ENCODE measurements at places on chromosomes 7 and 10.

DNA sequence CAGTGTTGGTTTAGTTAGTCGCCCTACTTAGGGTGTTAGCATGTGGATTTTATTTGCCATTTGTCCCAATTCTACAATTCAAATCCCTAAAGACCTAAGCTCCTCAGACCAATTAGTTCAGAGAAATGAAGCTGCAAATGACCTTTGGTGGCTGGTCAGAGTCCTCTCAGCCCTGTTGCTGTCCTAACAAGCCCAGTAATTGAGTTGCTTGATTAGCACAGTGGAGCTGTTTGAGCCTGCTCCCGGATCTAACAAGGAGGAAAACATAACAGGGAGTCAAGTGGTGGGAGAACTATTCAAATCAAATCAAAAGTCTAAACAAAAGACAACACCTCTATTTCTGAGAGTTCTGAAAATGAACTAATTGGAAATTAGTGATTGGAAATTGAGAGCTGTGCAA lies 22.1 kb downstream of the ZDHHC6 start:
- DNase-seq = no peak

GRCh38 chr7:53740971-53741370 lies 705.5 kb downstream of the POM121L12 start:
- no peak for DNase-seq

DNA sequence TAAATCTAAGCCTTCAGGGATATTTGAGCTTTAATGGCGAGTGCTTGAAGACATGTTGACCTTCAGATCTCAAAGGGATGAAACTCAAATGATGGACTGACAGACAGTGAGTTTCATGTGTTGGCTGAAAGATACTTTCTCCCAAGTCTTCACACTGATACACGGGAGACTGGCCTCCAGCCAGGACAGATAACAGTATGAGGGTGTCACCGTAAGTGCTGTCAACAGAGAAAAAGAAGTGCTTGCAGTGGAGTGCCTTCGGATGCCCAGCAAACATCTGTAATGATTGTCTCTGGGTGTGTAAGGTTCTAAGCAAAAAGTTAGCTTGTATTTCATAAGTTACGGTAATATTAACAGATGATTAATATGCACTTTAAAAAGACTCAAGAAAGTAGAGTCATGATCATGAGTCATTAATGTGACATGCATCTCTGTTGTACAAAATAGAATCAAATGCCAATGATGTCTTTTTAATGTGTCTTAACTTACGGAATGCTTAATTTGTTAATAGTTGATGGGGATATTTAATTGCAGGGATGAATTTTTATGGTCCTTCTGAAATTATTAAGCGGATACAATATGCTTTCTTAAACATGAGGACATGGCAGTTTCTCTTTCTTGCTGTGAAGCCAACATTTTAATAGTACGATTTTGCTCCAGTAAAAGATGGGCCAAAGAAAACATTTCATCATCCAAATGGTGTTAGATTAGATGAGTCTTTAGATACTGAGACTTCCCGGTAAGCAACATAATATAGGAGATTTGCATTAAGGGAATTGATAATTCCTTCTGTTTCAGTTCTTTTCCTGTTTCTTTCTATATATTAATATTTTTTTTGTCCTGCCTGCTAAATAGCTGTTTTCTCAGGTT lies 292.5 kb downstream of the GALNT17 start:
- DNase-seq = no peak

DNA sequence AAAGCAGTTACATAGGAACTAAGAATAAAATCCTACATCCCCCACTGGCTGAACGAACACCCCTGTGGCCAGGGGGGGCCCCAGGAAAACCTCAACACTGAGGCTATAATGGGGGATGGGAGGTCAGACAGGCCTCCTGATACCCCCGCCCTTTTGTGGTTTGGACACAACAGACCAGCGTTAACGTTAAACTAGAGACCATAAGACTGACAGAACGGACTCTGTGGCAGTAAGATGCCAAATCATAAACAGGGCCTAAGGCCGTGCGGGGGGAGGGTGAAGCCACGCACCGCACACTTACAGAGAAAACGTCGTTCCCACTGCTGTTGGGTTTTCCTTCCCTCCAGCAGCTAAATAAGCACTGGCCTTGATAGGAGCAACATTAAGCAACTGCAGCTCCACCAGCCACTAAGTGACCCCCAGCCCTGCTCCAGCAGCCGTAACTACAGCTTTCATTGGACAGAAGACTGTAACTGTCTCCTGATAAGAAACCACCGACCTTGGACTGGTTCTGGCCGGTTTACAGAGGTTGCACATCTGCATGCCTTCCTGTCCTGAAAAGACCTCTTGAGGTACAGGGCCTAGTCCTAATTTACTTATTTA lies 3.4 kb upstream of the PPP2R2D start:
- no peak for DNase-seq

- no peak for DNase-seq
These were observed 6.0 kb downstream of the PRXL2A start for GRCh38 chr10:80414142-80414895.

DNA sequence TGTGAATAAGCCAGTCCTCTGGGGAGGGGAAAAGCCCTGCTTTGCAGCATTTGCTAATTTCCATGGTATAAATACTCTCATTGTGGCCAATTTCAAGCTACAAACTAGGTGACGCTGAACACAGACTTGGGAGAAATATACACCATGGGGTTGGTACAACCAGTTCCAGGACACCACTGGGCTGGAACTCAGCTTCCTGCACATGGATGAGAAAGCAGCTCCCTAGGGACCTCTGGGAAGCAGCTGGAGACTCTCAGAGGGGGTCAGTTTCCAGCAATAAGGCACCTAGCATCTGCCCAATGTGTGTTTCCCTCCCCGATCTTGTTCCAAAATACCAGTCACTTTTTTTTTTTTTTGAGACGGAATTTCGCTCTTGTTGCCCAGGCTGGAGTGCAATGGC lies 56.8 kb upstream of the WDR11 start:
- DNase-seq = no peak

- DNase-seq = no peak
These were observed 287.4 kb downstream of the C7orf25 start for GRCh38 chr7:42624471-42624870.

- no peak for DNase-seq
These were observed 21.5 kb downstream of the GIMAP8 start for GRCh38 chr7:150471886-150472285.

DNA sequence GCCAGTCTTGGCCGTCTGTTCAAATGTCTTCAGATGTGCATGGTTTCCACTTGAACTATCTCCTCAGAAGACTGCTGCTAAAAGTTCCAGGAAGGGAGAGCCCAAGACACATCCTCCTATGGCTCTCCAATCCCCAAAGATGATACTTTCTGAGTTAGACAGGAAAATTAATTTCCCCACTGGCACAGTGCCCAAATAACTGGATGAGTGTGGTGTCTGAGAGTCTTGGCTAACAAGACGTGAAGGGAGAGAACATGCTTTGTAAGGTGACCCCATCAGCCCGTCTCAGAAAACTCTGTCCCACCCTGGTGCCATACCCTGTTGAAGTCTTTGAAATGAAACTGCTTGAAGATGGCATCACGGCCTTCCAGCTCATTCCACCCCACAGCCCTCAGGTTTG lies 2.9 kb downstream of the PCBD1 start:
- DNase-seq = no peak

GRCh38 chr7:37732253-37732652 lies 48.7 kb downstream of the GPR141 start:
- peak; percentile 20 for DNase-seq

DNA sequence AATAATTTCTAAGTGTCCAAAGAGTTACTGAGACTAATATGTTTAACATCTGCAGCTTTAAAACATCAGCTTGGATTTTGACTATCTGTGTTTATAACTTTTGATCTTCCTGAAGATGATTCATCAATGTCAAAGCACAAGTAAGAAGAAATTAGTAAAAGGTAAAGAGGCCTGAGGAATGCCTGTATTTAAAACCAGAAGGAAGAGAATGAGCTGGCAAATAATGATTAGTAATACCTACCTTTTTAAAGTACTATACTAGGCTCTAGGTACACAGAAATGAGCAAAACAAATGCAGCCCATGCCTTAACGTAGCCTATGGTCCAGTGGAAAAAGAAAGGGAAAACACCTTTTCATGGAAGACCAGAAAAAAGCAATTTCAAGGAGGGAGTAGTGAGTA lies 158.0 kb downstream of the KCND2 start:
- no peak for DNase-seq

DNA sequence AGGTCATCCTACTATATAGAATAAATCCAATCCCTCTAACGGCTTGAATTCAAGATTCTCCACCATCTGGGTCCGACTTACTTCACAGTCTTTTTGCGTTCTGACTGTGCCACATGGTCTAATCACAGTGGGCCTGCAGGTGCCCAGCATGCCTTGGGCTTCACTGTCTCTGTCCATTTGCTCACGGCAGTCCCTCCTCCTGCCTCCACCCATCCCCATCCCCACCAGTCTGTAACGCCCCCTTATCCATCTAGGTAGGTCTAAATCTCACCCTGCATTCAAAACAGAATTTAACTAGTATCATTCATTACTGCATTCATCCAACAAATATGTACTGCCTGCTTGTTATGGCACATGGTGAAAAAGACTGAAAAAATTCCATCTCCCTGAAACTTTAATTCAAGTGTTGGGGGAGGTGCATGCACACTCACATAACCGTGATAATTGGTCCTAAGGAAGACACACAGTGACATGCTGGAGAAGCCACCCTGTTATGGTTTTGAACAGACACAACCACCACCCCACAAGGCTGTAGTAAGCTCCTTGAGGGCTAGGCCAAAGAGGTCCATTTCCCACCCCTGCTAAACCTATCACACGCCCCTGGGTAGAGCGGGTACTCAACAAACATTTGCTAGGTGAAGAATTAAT lies 24.2 kb downstream of the SORBS1 start:
- DNase-seq = no peak

Data from stimulated activated naive CD8-positive, alpha-beta T cell treated with anti-CD3 and anti-CD28 coated beads, Interleukin-15, Interleukin-2, amounts not matched to agents 100 U/mL and 50 U/mL, for 24 hours (primary cell).